ENCODE measurements at places on chromosomes 7 and 10. TPM values are rescaled to one million over a fixed set of nuclear protein-coding genes. Genes with fewer than 3 reads are reported as not detected.

GRCh38 chr10:116000151-116000842 is 272.7 kb downstream of the GFRA1 start:
- no peak for DNase-seq

- peak; percentile 53 for DNase-seq
Observed at GRCh38 chr7:4204513-4205165, 477.5 kb upstream of the FOXK1 start.

The HTR5A gene
- not detected for total RNA-seq

The HYAL4 gene
- total RNA-seq, result not detected

DNA sequence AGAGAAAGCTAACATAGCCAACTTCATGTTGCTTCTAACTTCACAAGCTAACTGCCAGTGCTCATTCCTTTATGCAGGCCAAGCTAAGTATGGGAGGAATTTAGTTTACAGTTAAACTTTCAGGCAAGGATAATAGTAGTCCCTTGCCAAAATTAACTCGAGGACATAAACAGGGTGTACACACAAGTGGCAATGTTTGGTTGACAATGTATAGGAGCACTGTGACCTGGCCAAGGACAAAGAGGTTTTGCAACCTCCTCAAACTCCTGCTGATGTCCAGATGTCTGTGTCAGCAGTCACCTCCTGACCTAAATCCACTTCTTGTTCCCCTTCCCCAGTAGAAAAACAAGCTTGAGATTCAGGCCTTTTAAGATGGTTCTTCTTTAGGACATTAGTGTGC is 494.6 kb upstream of the KLF6 start:
- DNase-seq, result no peak

- no peak for DNase-seq
Observed at GRCh38 chr10:22293747-22294404, 22.3 kb upstream of the COMMD3 start.
